ENCODE measurements at places on chromosomes 4 and X.

GRCh38 chrX:118565853-118566252, 70.2 kb downstream of the DOCK11 start:
- DNase-seq: no peak

- DNase-seq: no peak
These were observed 5.2 kb upstream of the AMBN start for GRCh38 chr4:70586841-70587240.

GRCh38 chrX:43474321-43474720, 181.8 kb upstream of the MAOA start:
- DNase-seq: no peak

DNA sequence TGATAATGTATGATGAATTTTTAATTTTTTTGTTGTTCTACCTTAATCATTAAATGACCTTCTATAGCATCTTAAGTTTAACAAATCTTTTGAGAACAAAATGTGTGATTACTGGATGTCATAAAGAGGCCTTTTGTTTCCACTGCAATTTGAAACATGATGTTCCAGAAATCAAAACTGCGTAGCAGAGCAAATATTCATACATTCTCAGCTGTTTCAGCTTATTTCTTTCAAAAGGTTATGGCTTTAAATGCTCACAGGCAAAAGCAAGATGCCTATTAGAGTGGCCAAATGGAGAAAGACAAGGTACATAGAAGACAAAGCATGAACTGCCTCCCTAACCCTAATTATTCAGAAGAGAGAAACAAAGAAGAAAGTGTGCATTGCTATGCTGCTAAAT, 233.0 kb upstream of the SLC7A11 start:
- DNase-seq: no peak

- no peak for DNase-seq
These were observed 14.5 kb upstream of the ABCG2 start for GRCh38 chr4:88172987-88173386.
